ENCODE measurements at places on chromosomes 6 and 20. TPM values are rescaled to one million over a fixed set of nuclear protein-coding genes. Genes with fewer than 3 reads are reported as not detected.

- no peaks in the 10 kb centered on the region for H3K27me3 ChIP-seq
- peak overlapping the region; percentile 100 for H3K27ac ChIP-seq
- H3K4me1 ChIP-seq: no peaks in the 10 kb centered on the region
- H3K4me3 ChIP-seq: peak overlapping the region; percentile 99
- no peak for DNase-seq
Observed at GRCh38 chr6:24720131-24720603, 1.2 kb upstream of the C6orf62 start.

SLC32A1 gene
- total RNA-seq: not detected

- DNase-seq: no peak
- H3K36me3 ChIP-seq: no peaks in the 10 kb centered on the region
- H3K4me1 ChIP-seq: no peaks in the 10 kb centered on the region
- H3K27ac ChIP-seq: no peak overlapping the region
- no peaks in the 10 kb centered on the region for H3K27me3 ChIP-seq
Observed at GRCh38 chr6:163659803-163660202, 245.3 kb downstream of the QKI start.

GRCh38 chr6:34544776-34545471, 11.2 kb downstream of the SPDEF start:
- H3K36me3 ChIP-seq: no peaks in the 10 kb centered on the region
- H3K27ac ChIP-seq: no peak overlapping the region
- DNase-seq: no peak
- no peaks in the 10 kb centered on the region for H3K4me1 ChIP-seq

DNA sequence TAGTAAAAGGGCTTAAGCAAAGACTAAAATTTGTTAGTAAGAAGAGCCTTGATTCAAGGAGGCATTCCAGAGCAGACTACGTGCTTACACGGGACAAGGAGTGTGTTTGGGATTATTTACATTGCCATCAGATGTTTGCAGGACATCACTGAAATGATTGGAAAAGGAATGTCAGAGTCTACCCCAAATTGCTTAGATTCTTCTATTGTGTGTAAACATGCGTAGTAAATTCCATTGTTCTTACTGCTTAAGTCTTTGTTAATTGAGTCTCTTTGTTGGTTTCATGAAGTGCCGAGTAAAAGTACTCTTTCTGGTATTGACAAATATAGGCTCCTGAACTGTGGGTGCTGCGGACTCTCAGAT, 60.5 kb downstream of the CD83 start:
- H3K4me3 ChIP-seq: no peak overlapping the region
- no peaks in the 10 kb centered on the region for H3K4me1 ChIP-seq
- DNase-seq: no peak
- no peak overlapping the region for H3K27ac ChIP-seq

GTSF1L gene
- not detected for total RNA-seq

NNAT gene
- 2.6 TPM for total RNA-seq
